ENCODE measurements at places on chromosomes 5 and 9.

- DNase-seq = no peak
Observed at GRCh38 chr9:6440405-6440804, 27.4 kb downstream of the UHRF2 start.

- no peak for DNase-seq
Observed at GRCh38 chr9:12554636-12555035, 138.5 kb upstream of the TYRP1 start.

DNA sequence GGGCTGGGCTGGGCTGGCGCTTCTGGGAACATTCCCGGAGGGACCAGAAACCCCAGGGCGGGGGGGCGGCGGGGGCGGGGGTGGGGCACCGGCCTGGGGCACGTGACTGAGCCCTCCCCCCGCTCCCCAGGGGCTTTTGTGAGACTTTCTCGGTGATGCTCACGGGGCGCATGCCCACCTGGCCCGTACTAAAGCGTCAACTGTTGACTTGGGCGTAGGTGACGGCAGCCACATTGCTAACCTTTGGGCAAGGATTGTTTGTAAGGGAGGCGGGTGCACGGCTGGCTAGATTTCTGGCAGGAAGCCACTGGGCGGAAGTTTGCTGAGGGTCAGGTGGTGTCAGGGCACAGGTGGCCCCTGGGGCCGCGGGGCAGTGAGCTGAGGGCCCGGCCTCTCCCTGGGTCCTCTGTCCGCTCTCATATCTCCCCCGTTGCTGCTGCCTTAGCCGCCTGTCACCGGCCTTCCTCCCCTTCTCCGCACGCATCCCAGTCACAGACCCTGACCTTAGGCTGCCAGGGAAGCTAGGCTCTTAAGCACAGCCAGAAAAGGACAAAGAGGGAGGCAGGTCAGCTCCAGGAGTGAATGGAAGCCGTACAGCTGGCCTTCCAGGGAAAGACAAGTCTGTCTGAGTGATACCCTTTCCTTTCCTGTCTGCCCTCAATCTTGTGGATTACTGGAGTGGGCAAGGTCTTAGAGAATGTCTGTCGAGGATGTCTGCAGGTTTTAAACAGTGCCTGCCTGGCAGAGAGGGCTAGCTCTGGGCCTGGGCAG lies 812 bp downstream of the CACFD1 start:
- DNase-seq = no peak

DNA sequence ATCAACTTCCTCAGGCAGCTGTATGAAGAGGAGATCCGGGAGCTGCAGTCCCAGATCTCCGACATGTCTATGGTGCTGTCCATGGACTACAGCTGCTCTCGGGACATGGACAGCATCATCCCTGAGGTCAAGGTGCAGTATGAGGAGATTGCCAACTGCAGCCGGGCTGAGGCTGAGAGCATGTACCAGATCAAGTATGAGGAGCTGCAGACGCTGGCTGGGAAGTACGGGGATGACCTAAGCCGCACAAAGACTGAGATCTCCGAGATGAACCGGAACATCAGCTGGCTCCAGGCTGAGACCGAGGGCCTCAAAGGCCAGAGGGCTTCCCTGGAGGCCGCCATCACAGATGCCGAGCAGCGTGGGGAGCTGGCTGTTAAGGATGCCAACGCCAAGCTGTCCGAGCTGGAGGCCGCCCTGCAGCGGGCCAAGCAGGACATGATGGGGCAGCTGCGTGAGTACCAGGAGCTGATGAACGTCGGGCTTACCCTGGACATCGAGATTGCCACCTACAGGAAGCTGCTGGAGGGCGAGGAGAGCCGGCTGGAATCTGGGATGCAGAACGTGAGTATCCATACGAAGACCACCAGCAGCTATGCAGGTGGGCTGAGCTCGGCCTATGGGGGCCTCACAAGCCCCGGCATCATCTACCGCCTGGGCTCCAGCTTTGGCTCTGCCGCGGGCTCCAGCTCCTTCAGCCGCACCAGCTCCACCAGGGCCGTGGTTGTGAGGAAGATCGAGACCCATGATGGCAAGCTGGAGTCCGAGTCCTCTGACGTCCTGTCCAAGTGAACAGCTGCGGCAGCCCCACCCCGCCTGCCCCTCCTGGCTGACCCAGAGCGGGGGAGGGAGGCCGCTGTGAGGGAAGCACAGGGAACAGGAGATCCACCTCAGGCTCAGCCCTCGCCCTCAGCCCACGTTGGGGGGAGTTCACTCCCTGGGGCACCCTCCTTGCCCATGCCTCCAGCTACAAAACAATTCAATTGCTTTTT lies 84.0 kb downstream of the SEC61B start:
- no peak for DNase-seq

GRCh38 chr5:142472306-142472951 lies 147.6 kb upstream of the SPRY4 start:
- no peak for DNase-seq

- DNase-seq = no peak
Observed at GRCh38 chr5:180216646-180217171, 7.7 kb upstream of the RASGEF1C start.

- no peak for DNase-seq
Observed at GRCh38 chr9:95499046-95499676, 17.6 kb downstream of the PTCH1 start.

DNA sequence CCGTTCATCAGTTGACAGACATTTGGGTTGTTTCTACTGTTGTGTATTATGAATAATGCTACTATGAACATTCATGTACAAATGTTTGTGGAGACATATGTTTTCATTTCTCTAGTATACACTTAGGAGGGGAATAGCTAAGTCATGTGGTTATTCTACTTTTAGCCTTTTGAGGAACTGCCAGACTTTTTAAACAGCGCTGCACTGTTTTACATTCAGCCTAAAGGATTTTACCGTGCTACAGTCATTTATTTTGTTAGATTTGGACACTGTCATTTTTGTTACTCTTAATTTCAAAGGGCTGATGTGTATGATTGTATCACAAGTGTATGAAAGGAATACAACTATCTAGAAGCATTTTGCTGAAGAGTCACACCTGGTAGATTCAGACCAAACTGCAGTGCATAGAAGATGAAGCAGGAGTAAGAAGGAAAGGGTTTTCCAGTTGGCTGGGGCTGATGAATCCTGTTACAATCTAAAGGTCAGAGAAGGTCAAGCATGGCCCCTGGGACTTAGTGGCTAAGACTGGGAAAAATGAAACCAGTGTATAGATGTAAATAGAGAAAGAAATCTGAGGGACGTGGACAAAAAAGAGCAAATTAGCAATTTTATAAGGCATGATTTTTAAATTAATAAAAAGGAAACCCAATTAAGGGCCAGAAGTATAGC lies 509.7 kb downstream of the PSAT1 start:
- no peak for DNase-seq

DNA sequence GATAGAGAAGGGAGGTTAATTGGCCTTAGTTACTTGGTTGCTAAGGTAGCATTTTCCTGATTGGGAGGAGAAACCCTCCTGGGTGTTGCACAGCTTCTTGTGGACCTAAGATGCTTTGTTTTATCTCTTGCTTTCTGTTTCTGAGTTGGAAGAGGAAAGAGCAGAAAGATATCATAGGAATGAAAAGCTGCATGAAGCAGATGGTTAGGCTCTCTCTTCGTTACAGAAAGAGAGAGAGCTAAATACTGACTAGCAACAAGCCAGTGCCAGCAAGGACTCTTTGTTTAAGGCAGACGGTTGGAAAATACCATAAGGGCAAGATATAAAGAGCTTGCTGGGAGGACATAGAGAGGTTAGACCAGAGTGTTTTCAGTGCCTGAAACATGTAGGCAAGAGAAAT lies 103.1 kb downstream of the ATG10 start:
- no peak for DNase-seq

- DNase-seq = no peak
Observed at GRCh38 chr5:118778941-118779340, 209.4 kb downstream of the DTWD2 start.

DNA sequence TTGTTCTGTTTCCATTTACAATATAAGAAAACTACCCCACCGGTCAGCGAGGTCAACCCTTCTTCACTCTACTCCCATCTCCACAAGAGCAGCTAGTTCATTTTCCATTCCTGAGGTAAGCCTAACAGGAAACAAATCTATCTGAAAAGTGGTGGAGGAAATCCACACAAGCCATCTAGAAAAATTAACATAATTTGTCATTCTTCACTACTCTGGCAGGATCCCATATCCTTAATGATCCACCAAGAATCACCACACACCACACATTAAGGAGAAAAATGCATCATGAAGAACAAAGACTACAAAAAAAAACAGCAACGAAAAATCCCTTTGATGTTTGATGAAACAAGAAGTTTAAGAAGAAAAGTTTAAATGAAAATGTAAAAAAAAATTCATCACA lies 1771.0 kb downstream of the EFNA5 start:
- DNase-seq = no peak

DNA sequence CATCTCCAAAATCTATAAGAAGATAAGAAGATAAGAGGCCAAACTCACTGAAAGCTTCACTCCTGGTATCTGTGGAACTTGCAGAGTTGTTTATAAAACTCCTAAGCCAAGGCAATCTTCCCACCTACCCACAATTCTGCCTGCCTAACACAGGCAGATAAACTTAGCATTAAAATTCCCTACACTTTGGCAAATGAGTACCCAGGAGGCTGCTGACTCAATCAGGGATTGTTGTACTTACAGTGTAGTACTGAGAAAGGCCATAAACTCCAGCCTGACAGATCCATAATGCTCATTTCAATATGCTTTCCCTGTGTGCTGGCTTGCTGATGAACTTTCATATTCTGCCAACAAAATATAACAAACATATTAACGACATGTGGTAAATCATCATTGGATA lies 725.2 kb downstream of the BRINP1 start:
- DNase-seq = no peak

DNA sequence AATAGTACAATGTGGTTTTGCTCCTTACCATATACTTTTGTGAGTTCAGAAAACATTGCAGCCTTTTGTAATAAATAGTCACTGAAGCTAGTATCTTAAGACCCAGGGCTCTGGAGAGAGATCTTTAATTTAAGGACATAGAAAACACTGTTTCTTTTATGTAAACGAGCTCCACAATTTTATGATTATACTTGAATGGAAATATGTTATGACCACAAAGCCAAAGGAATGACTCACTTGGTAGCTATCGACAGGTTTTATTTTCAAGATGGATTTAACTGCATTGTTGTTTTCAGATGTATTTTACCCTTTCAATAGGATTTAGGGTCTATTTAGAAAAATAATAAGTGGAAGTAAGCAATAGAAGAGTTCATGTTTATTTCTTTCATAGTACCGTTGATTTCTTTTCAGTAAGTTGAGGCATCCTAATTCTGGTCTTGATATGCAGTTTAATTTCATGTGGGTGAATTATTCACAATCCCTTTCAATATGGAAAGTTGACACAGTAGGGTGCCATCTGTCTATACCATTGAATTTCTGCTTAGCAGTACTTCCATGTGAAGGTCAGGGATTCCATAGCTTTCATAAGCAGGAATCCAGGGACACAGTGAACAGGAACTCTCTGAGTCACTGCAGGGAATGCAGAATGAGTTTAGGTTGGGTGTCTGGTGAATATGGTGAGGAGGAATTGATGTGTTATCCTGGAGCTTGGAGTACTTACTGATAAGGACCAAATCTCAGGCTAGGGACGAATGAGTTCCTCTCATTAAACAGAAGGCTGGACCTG lies 157.6 kb downstream of the CD180 start:
- no peak for DNase-seq

DNA sequence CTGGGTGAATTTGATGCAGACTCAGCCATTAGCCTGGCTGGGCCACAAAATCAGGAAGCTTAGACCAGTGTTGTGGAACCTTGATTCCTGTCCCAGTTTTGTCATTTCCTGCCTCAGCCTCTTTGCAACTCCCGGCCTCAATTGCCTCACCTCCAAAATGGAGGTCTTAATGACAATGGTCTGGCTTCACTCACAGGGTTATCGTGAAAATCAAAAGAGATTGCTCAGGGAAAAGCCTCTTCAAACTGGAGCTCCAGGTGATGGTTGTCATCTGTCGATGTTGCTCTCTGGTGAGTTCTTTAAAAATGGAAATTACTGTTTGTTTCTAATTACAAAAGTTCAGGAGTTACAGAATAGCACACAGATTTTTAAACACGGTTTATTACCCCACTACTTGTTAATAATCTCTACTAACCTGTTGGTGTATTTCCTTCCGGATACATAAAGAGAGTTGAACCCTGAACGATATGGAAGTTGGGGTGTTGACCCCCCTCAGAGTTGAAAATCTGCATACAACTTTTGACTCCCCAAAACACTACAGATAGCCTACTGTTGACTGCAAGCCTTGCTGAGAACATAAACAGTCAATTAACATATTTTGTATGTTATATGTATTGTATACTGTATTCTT lies 109.9 kb upstream of the CPEB4 start:
- no peak for DNase-seq

All from uterus (tissue), 4 donors.